HTR-8/SVneo (cell line): ENCODE measurements at places on chromosomes 1 and 21.
A peak's percentile ranks its signal among the peaks of the same experiment; 100 is the strongest.

DNA sequence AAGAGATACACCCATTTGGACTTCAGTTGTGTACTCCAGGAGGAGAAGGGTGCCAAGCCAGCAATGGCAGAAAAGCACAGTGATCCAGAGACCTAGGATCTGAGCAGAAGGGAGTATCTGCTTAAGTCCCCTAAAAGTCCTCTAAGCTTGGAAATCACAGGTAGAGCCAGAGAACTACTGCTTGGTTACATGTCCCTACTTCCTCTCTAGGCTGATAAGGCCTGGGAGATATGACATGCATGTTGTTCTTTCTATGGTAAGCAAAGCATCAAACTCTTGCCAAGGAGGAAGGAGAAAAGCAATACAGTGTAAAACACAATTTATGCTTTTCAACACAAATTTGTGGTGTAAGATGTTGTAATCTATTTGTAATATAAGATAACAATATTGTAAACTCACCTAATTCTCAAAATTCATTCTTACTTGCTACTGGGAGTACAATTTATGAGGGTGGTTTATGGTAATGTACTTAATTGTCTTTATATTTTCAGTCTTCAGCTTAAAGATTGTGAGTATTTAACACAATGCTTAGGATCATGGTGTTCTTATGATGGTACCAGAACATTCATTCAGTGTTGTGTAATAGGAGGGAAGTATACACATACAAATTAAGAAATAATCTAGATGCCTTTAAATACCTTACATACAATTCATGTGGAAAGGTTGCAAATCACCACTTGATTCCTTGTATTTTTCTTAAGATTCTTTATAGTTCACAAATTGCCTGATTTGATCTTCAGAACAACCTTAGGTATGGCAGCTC, 49.1 kb upstream of the GNG12 start:
- DNase-seq, result no peak

GRCh38 chr1:181204530-181204929, 116.0 kb downstream of the IER5 start:
- DNase-seq, result no peak

- DNase-seq, result no peak
Observed at GRCh38 chr1:11833900-11834299, 13.7 kb downstream of the NPPA start.

DNA sequence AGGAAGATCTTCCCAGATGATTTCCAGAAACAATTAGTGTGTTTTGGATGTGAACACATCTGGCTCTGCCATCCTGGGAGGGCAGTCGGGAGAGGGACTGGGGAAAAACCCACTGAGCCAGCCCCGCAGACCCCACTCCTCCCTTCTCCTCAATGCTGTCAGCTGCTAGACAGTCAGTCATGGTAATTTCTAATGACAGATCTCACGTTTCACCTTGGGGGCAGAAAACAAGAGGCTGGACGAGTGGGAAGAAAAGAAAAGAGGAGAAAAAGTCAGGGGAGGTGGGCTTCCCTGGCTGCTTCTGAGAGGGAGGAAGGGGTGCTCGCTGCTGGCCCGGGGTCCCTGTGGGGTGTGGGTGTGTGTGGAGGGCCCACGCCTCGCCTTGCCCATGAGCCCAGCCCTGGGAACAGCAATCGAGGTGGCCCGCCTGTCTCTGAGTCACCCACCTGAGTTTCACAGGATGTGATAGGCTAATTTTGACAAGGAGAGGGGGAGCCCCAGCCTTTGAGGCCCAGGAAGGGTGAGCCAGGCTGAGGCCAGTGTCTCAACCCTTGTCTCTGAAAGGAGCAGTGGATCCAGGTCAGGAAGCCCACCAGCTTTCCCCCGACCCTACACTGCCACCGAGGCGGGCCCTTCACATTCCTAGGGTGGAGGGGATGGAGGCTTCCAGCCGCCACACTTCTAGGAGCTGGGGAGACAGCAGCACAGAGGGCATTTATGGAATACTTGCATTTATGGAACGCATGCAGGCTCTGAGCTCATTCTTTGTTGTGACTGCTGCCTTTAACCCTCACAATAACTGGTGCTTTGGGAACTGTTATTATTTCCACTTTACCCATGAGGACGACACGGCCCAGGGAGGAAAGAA, 49.1 kb upstream of the IFNLR1 start:
- DNase-seq, result peak; percentile 42

- DNase-seq, result no peak
Observed at GRCh38 chr1:195053478-195053877, 1554.8 kb downstream of the KCNT2 start.

- no peak for DNase-seq
Observed at GRCh38 chr1:72365693-72366092, 83.4 kb upstream of the NEGR1 start.

DNA sequence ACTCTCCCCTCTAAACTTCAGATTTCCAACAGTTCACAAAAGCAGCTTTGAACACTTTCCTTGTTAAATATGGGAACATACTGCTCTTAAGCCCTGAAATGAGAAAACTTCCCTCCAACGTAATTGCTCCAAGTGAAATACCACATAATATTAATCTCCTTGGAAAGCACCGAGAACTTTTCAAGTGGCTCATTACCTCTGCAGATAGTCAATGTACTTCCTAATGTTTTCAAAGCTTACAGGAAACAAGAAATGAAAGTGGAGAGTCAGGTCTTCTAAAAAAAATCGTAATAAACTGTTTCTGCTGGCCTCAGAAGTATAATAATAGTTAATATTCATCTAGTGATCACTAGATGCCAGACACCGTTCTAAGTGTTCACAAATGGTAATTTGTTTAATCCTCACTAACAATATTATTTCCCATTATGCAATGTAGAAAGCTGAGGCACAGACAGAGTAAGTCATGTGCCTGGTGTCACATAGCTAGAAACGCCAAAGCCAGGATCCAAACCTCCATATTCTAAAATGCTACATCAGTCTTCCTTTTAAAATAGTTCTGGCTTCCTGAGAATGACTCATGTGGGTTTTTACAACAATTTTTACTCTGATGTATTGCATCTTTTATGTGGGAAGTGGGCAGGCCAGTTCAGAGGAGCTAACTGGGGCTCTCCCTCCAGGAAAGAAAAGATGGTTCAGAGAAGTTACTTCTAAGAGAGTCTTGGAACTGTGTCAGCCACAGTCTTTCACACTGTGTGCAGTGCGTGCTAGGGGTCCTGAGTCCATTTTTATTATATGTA, 177.2 kb downstream of the PLPPR4 start:
- peak; percentile 6 for DNase-seq

DNA sequence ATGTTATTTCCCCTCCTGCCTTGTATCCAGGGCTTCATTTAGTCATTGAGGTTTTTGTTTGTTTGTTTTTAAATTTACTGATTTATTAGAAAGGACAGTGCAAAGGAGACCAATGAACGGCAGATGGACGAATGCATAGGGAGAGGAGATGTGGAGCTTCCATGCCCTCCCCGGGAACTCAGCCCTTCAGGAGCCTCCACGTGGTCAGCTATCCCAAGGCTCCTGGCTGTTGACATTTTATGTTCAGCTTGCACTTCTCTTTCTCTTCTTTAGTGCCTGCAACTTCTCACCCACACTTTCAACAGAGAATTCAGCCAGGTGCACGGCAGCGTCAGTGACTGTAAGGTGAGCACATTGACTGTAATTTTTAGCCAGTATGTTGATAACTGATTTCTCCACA, 30.7 kb upstream of the PGD start:
- no peak for DNase-seq

DNA sequence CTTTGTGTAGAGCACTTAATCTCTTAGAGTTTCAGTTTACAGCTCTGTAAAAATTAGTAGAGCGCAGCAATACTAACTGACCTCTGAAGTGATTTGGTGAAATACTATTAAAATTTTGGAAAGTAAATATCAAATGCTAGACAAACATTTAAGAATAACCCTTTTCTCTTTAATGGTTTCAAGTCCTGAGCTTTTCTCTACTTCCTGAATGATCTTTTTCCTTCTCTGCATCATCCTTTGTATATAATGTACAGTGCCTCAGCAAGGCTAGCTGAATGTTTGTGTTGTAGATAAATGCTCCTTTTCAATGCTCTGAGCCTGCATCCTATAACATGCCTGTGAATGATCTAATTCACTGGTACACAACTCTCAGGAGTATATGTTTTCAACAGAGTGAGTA, 272.9 kb downstream of the ADGRL2 start:
- no peak for DNase-seq

DNA sequence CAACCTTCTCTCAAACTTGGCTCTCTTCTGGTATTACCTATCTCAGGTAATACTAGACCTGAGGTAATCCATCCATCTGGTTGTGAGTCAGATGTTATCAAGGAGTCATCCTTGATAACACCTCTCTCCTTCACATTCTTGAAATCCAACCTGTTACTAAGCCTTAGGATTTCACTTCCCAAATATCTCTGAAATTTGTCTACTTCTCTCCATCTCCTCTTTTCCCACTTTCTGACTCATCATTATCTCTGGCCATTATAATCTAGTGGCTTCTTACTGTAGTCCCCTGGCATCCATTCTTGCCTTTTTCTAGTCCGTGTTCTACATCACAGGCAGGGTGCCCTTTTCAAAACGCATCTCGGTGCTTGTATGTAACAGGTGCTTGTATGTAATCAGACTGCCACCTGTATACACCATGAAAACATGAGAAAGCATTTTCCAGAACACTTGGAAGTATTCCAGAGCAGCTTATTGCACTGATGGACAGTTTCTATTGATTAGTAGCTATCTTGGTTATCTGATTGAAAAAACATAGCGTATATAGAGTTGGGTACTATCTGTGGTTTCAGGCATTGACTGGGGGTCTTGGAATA, 4.5 kb downstream of the COG2 start:
- no peak for DNase-seq

DNA sequence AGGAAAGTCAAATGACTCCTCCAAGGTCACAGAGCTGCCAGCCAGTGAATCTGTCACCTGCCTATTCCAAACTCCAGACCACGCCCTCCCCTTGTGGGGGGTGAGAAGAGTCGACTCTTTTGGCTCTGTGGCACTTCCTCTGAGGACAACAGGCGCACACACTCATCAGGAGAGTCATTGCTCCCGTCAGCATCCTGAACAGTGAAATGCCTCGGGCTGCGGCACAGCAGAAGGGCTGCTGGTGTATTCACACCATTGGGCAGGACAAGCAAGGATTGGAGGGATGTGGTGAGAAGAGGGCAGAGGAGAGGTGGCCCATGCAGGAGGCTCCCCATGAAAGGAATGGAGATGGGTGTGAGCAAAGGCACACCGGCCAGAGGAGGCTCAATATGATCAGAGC, 239.0 kb downstream of the TOMM20 start:
- DNase-seq, result no peak

DNA sequence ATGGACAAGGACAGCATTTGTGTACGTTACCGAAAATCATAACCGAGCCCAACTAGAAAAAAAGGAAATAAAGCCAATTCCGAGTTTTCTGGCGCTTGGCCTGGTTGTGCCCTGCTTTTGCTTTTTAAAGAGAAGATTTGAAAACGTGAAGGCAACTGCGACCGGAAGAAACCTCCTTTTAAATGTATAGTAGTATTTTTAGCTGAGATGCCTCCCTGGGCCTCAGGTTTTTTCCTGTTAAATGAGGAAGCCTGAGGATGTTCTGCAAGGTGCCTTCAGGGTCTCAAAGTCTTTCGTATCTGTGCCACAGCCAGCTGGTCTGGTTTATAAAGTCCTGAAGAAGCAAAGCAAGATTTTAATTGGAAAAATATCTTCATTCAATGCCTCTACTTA, 371 bp upstream of the ODF2L start:
- no peak for DNase-seq

GRCh38 chr1:236543065-236543669, 19.4 kb downstream of the LGALS8 start:
- DNase-seq, result no peak

- DNase-seq, result no peak
Observed at GRCh38 chr21:29538115-29538514, 239.4 kb downstream of the BACH1 start.

GRCh38 chr1:7702365-7702764, 68.7 kb upstream of the VAMP3 start:
- DNase-seq, result no peak

GRCh38 chr1:26602378-26602959, 72.9 kb downstream of the RPS6KA1 start:
- peak; percentile 41 for DNase-seq

DNA sequence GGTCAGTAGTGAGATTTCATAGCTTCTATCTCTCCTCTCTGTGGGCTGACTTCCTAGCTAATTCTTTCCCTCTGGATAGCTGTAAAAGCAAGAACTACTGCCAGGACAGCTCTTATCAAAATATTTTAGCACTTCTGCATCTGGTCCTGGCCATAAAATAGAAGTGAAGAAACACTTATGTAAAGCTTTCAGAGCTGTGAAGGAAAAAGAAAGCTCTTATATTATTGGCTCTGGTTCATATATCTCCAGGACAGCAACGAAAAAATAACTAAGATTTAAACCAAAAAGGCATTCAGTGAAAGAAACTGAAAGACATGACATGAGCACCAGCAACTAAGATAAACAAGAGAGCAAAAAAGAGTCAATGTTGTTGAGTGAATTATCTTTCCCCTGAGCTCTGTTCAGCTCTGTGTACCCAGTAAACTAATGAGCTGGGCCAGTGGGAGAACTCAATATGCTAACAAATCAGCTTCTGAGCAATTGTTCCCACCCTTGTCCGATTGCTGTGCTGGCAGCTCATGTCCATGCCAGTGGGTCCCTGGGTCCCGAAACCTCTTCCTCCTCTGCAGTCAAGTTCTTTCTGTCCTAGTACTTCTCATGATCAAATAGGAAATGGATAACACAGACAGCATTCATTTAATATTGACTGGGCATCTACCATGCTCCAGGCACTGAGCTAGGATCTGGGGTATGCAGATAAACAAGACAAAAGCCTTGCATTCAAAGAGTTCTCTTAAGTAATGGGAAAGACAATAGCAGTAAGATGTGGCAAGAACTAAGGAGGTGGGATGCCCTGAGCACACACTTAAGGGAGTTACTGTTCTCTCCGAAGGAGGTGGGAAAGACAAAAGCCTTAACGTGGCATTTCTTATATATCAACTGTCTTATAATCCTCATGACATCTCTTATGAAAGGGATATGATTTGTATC, 45.3 kb upstream of the MAN1A2 start:
- no peak for DNase-seq

DNA sequence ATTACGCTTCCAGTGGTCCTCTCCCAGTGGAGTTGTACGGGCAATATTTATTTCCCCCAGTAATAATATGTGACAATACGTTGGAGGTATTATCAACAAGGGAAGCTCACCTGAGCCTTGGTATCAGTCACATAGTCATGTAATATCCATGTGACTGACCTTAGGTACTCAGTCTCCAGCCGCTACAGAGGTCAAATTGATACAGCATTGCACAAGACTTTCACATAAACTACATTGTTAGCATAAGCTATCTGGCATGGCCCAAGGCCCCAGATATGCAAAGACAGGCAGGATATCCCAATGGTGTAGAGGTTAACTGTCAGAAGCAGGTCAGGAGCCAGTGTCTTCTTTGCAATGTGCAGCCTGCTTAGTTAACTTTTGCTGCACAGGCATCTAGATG, 15.3 kb upstream of the CHIT1 start:
- no peak for DNase-seq
